ENCODE measurements at places on chromosomes 3 and 15.

DNA sequence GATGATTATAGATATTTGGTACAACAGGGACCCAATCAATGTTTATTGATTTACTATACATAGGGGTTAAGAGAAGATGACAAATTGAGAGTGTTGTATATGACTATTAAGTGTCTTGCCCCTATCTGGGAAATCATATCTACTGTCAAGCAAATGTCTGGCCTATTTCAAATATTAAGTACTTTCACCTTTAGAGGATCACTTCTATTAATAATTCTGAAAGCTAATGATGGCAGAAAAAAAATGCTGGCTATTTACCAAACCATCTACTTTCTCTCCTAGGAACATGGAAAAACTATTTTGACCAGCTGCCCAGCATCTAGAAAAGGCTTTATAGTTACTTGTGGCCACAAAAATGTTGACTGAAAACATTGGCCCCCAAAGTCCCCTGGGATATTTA lies 632.3 kb upstream of the ZNF385D start:
- no peak for DNase-seq

DNA sequence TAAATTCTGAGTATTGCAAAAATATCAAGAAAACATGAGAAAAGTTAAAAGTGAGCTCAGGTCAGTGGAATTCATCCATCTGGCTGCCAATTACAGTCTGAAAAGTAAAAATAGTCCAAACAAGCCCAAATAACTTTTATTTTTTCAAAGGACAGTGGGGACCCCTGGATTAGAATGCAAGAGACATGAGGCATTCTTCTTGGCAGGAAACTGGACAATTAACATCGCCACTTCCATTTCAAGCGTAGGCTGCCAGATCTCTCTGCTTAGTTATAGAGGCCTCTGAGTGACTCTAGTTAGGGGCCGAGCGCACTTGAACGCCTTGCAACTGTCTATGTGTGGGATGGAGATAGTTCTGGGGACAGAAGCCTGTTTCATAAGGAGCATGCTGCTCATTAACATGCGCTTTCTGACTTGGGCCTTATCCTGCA lies 189.1 kb downstream of the GHSR start:
- DNase-seq, result no peak

DNA sequence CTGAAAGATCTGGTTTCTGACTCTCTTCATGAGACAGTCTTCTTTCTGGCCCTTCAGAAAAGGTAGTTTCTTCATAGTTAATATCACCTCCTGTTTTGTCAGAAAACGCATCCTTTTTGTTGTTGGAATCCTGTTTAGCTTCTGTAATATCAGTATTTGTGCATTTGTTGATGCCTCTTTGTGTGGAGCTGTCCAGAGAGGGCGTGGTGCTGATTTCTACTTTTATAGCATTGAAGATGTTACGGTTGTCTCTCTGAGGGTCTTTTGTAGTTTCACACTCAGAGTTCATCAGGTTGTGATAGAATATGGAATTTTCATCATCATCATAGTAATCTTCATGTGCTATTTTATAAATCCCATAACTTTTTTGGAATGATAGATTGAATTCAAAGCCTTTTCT lies 8.9 kb downstream of the GPR149 start:
- DNase-seq, result peak; percentile 53

GRCh38 chr3:106839576-106840280 lies 537.5 kb upstream of the CCDC54 start:
- DNase-seq, result no peak

DNA sequence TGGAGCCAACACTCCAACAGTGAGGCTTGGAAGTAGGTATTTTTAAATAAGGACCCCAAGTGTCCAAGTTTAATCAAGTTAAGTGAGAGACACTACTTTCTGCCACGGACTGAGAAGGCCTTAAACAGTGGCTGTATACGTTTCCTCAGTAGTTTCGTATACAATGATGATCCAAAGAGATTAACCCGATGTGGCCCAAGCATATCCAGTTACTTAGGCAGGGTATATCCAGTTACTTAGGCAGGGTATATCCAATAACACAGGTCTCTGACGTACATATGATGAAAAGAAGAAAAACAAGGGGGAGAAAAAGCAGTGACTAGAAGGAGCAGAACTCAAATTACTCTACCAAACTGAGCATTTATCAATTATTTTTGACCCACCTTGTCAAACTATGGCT lies 591.4 kb downstream of the FOXP1 start:
- DNase-seq, result no peak
